ENCODE measurements at places on chromosomes 1 and 21. TPM values are rescaled to one million over a fixed set of nuclear protein-coding genes. Genes with fewer than 3 reads are reported as not detected.
A peak's percentile ranks its signal among the peaks of the same experiment; 100 is the strongest.

Gene OR2L13
- total RNA-seq = not detected

Gene FCAMR
- total RNA-seq = not detected

Gene CDK11A
- total RNA-seq = 34.0 TPM

Gene PTGS2
- 16.0 TPM for total RNA-seq

Gene RRP1
- 32.0 TPM for total RNA-seq

Gene PTPRC
- 35.1 TPM for total RNA-seq

Gene USH2A
- 0.23 TPM for total RNA-seq

DNA sequence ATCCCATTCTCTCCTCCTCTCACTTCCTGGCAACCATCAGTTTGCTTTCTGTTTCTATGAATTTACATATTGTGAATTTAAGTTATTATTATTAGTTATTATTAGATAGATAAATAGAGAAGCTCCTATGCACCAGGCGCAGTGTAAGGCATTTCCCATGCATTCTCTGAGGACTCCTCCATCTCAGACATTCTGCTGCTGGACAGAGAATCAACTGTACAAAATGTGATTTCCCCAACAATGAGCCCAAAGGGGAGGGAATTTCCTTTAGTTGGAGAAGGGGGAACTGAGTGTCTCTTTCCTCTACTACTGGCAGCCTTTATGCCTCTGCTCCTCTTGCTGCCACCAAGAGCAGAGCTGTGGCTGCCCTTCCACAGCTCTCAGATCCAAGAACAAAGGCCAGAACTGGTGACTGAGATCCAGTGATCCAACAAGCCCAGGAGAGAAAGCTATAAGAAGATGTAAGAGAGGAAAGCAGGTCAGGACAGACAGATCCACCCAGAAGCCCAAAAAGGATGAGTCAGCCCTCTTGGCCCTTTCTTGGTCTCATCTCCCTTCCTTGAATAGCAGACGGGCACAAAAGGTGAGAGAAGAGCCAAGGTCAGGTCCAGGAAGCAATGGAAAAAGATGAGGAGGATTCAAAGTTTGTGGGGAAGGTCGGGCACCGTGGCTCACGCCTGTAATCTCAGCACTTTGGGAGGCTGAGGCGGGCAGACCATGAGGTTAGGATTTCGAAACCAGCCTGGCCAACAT lies 3.5 kb upstream of the IVL start:
- no peak for DNase-seq

GRCh38 chr1:214515544-214516433 lies 35.6 kb downstream of the PTPN14 start:
- no peak for DNase-seq

GRCh38 chr1:20380616-20381035 lies 90.0 kb downstream of the VWA5B1 start:
- DNase-seq = no peak

- DNase-seq = no peak
These were observed 454 bp upstream of the NENF start for GRCh38 chr1:212432272-212432660.

DNA sequence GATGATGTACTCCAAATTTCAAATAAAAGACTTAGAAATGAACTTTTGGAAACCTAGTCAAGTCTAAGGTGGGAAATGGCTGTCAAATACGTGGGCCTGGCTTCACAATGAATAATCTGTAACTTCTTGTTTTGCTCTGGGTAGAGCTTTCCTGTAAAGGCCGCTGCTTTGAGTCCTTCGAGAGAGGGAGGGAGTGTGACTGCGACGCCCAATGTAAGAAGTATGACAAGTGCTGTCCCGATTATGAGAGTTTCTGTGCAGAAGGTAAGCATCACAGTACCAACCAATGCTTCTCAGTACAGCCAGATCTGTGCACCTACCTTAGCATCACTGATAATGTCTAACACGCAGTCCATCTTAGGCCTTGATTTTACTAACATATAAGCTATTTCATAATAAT lies 73.6 kb downstream of the TPR start:
- no peak for DNase-seq

DNA sequence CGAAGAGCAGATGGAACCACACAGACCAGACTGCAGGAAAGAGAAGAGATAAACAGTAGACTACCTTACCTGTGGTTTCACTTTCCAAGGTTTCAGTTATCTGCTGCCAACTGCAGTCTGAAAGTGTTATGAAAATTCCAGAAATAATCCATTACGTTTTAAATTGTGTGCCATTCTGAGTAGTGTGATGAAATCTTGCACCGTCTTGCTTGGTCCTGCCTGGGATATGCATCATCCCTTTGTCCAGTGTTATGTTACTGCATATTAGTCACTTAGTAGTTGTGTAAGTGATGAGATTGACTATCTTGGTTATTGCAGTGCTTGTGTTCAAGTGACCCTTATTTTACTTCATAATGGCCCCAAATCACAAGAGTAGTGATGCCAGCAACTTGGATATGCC lies 33.9 kb downstream of the DNAJC6 start:
- DNase-seq = no peak

- no peak for DNase-seq
These were observed 87.5 kb downstream of the RRAGC start for GRCh38 chr1:38772026-38772425.

DNA sequence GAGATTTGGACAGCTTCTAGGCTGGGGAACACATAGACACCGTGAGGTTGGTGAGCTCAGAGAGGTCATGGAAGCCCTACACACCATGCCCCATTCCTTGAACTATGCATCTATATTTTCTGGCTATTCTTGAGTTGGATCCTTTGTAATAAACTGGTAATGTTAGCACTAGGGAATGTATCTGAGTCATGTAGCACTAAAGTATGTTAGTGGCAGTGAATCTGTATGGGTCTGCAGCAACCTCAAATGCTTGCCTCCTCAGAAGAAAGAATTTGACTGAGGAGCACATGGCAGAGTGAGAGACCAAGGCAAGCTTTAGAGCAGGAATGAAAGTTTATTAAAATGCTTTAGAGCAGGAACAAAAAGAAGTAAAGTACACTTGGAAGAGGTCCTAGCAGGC lies 43.7 kb upstream of the LRRC7 start:
- no peak for DNase-seq

GRCh38 chr1:52748119-52748518 lies 21.9 kb downstream of the ZYG11B start:
- no peak for DNase-seq

DNA sequence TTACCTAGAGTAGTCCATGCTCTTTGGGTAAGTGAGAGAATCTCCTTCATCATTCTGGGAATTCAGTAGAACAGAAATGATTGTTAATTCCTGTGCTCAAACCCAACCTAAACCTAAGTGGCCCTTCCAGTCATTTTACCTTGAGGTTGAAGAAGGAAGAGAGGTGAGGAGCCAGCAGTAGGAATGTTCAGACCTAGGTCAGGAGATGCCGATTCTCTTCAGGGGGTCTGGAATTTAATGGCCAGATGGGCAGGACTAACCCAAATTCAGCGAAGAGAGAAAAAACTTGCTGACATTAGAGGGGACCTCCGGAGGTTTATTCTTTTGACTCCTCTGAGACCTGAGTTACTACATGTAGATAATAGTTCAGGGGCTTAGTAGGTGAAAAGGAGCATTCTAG lies 16.5 kb upstream of the OR2B11 start:
- DNase-seq = no peak

DNA sequence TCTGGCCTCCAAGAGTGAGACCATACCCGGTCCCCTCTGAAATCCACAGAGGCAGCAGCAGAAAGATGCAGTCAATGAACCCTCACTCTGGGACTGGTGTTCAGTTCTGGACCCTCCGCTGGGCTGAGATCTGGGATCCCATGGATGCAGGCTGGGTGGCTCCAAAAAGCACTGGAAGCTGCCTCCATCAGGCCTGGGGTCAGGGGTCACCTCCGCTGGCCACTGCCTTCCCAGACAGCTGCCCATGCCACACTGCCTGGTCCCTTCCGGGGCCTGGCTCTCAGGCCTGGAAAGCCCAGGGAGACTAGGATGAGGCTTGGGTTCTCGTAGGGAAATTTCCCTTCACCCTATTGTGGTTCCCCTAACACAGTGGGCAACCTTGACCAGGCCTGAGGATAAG lies 21.4 kb upstream of the PADI4 start:
- no peak for DNase-seq

DNA sequence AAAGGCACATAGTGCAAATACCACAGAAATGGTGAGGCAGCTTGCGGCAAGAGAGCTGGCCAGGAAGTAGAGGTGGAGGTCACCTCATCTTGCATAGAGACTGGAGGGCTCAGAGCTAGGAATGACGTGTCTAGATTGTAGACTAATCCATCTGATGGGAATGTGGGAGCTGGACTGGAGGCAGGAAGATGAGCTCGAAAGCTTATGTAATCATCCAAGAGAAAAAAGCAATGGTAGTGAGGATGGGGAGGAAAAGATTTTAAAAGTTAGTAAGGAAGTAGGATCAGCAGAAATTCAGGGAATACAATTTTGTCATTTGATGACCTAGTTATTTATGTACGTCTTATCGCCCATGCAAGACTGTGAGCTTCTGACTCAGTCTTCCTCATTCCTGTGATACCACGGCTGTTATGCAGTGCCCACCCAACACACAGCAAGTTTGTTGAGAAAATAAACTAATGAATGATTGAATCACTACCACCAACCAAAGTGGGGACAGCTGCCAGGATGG lies 123.9 kb downstream of the RRAGC start:
- no peak for DNase-seq

GRCh38 chr1:18941221-18942141 lies 15.0 kb downstream of the IFFO2 start:
- no peak for DNase-seq

DNA sequence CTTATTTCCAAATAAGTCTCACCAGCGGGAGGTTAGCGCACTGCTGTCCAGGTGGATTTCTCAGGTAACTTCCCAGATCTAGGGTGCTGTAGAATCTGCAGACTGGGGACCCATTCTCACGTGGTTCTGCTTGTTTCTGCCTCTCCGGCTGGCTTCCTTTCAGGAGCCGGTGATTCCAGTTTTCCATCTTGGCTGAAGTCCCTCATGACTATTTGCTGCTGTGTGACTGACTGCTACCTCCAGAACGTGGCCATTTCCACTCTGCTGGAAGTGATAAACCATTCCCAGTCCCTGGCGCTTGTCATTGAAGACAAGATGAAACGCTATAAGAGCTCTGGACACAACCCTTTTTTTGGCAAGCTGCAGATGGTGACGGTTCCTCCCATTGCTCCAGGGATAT lies 76.0 kb downstream of the DOP1B start:
- DNase-seq = no peak

DNA sequence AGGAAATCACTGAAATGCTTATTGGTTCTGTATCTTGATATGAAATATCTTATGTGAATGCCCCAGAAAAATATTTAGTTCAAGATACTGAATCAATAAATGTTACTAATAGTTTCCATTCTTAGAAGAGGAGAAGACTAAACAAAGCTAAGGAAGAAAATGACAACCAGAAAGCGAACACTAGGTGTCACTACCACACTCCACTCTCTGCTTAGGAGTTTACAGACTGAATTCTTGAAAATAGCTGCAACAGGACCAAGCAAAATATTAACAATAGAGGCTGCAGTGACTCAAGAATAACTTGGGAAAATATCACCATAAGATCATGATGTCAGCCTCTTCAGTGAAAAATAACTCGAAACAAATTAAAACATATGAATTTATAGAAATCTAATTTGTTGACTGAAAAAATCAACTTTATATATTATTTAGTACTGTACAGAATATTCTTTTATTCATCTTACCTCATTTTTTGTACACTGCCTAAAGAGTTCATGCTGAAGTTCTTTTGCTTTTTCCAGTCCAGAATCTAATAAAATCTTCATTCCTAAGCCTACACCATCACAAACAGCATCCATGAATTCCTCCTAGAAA lies 61.6 kb downstream of the KIF14 start:
- DNase-seq = no peak

DNA sequence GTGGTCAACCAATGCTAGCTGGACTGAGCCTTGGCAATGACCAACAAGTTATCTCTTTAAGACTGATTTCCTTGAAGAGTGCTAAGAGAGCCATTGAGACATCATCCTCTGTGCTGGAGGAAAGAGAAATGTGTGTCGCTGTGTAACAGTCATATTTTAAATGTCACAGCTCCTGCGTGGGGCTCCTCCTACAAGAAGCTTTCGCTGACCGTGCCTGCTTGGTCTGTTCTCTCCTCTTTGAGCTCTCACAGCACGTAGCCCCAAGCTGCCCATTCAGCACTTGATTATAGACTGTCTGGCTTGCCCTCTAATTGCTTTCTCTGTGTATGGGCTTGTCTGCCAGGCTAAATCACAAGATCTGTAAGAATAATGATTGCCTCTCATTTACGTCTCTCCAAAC lies 221.3 kb downstream of the FOXD2 start:
- peak; percentile 18 for DNase-seq

GRCh38 chr1:231068762-231069161 lies 28.7 kb upstream of the FAM89A start:
- DNase-seq = no peak

DNA sequence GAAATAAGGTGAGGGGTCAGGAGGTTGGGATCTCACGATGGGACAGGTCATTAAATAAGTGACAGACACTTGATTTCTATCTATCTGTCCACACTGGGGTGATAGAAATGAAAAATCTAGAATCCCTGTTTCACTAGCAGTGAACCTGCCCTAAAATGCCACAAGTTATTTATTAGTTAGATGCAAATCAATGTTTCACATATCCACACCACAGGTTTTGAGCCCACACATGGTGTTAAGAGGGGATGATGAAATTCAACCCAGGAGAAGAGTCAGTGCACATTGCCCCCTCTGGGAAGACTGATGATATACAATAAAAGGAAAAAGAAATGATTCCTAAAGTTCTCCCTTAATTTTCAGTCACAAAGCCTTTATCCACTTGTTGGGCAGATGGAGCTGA lies 10.1 kb upstream of the NTPCR start:
- no peak for DNase-seq

DNA sequence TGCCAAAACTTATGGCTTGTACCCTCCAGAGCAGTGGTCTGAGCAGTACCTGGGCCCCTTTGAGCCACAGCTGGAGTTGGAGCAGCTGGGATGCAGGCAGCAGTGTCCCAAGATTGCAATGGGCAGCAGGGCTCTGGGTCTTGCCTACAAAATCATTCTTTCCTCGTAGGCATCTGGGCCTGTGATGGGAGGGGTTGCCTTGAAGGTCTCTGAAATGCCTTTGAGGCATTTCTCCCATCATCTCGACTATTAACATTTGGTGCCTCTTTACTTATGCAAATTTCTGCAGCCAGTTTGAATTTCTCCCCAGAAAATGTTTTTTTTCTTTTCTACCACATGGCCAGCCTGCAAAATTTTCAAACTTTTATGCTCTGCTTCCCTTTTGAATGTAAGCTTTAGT lies 31.0 kb upstream of the TSPAN2 start:
- no peak for DNase-seq

DNA sequence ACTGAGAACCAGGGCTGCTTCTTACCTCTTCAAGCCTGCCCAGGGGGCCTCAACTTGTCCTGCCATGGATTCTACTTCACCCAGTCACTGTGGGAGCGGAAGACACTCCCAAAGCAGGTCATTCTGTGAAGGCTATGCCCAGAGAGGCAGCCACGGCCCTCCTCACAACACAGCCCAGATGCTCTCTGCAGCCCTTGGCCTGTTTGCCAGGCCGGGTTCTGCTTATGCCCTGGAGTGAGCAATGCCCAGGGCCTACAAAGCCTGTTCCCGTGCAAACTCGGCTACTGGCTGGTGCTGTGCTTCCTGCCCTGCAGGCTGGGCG lies 33.8 kb upstream of the SLC30A1 start:
- DNase-seq = no peak

All from ureter (tissue), 1 donor.